Transverse colon (tissue), 4 donors: ENCODE measurements at places on chromosomes 11 and 22. TPM values are rescaled to one million over a fixed set of nuclear protein-coding genes. Genes with fewer than 3 reads are reported as not detected.

DNA sequence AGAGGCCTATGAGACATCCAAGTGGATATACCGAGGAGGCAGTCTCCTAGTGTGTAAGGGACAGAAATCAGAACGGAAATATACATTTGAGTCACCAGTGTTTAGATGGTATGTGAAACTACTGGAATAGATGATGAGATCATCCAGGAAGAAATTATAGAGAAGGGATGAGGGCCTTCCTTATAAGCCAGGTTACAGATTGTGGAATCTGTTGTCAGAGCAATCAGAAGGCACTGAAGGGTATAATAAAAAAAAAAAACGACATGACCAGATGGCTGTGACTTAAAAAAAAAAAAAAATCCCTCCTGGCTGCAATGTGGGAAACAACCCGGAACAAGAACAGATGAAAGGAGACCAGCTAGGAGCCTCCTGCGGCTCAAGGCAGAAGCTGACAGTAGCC is 2.7 kb downstream of the MAJIN start:
- peak; percentile 20 for DNase-seq

Gene CECR2
- 0.14 TPM for total RNA-seq

DNA sequence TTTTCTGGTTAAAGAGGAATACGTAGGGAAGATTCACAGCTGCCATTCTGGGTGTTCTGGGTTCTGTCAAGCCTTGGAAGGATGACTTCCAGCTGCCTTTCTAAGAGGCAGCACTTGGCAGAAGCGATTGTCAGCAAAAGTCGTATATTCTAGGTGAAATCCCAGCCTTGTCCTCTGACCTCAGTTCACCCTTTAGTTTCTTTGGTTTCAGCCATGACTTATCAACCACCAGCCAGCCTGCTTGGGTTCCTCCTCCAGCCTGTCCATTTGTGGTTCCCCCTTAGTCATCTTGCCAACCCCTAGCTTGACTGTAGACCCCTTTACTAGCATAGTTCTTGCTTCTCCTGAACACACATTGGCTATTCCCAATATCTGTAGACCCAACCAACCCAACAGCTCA is 102.3 kb upstream of the CD44 start:
- DNase-seq = no peak

DNA sequence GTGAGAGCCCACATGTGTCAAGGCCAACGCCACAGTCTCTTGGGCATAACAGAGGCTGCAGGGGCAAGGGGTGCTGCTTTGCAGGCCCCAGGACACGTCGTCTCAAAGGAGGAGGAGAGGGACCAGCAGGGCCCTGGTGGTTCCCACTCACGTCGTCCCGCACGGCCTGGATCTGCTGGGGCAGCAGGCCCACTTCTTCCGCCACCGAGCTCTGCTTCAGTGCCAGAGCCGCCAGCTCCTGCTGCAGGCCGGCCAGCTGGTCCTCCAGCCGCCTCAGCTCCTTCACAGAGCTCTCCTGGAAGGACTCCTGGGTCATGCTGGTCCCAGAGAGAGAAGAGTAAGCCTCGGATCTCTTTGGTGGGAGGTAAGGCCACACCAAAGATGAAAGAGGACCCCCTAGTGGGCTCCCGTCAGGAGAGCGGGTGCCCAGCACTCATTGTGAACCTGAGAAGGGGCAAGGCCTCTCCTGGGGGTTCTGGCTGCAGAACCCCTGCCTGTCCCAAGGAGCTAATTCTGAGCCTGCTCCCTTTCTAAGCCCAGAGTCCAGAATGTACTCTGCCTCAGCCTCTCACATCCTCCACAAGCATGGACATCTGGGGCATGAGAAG is 15.6 kb downstream of the SUN2 start:
- DNase-seq = no peak

DNA sequence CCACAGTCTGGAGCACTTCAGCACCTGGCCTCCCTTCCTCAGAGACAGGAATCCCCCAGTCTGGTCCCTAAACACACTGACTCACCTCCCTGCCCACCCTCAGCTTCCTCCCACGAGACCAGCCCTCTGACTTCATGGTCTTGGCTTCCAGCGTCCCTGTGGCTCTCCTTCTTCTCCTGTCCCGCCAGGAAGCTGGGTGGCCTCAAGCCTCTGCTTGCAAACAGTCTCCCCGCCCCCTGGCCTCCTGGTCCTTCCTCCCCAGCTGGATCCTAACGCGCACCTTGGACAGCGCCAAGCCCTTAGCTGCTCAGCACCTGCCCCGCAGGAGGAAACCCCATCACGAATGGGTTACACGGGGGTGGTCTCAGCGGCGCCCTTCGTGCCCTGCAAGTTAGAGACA is 4.5 kb downstream of the NCF4 start:
- no peak for DNase-seq

- DNase-seq = no peak
These were observed 740.9 kb downstream of the METTL15 start for GRCh38 chr11:28849053-28849452.

GRCh38 chr11:72146625-72147024 is 11.1 kb downstream of the FOLR3 start:
- no peak for DNase-seq

Gene APOA4
- total RNA-seq = not detected

Gene SSTR3
- total RNA-seq = 0.41 TPM

Gene OR8U1
- total RNA-seq = not detected

Gene EXT2
- total RNA-seq = 32.2 TPM

GRCh38 chr11:123325533-123325932 is 104.5 kb upstream of the GRAMD1B start:
- no peak for DNase-seq

Gene FXYD2
- not detected for total RNA-seq

DNA sequence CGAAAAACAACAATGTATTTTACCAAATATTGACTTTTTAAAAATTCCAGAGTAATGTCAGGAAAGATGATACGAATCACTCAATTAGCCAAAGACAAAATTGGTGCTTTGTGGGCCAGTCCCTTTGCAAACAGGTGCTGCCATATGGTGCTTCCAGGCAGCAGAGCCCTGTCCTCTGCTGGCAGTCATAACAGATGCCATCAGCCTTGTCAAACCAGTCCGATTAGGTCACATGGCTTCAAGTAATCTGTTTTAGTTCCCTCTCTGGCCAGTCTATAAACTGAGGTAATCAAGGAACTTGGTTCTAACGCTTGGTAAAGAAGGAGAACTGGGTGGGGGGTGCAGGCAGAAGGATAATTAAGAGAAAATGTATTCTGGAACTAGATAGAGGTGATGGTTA is 49.1 kb upstream of the CAPRIN1 start:
- peak; percentile 58 for DNase-seq

DNA sequence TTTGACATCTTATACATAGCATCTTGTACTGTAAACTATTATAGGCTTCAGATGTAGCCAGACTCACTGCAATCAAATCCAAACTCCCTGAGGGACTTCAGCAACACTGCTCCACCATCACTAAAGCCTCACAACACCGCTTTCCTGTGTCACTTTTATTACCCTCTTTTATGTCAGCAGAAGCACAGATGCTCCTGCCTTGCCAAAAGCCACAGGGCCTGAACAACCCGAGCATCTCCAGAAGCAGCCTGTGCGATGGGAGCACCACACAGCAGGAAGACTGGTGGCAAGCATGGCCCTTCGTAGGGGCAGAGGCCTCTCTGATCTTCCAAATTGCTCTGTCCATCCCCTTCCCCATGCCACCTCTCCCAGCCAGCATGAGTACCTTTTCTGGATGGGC is 22.9 kb downstream of the TMEM123 start:
- DNase-seq = no peak

- DNase-seq = no peak
These were observed 132.3 kb upstream of the ZBED5 start for GRCh38 chr11:10990160-10990559.

DNA sequence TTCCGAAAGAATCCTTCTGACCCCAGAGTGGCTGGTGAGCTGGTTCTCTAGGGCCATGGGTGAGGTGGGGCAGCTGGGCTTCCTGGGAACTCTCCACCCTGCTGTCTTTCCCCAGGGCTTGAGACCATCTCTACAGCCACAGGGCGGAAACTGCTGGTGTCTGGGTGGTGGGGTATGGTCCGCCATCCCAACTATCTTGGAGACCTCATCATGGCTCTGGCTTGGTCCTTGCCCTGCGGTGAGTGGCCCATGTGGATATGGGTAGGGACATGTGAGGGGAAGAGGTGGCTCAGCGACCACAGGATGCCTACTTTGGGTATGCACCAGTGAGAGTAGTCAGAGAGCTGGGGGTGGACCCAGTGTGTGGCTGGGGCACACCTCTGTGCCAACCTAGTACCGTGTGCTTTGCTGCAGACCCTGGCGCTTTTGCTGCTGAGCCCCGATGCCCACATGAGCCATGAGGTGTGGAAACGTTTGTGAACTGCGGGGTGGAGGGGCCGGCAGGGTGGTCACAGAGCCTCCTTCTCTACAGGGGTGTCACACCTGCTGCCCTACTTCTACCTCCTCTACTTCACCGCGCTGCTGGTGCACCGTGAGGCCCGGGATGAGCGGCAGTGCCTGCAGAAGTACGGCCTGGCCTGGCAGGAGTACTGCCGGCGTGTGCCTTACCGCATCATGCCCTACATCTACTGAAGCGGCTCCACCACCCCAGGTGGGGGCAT is 2.0 kb downstream of the ZNHIT2 start:
- DNase-seq = no peak

- DNase-seq = peak; percentile 1
These were observed 96.1 kb downstream of the MORC2 start for GRCh38 chr22:30872285-30873041.

DNA sequence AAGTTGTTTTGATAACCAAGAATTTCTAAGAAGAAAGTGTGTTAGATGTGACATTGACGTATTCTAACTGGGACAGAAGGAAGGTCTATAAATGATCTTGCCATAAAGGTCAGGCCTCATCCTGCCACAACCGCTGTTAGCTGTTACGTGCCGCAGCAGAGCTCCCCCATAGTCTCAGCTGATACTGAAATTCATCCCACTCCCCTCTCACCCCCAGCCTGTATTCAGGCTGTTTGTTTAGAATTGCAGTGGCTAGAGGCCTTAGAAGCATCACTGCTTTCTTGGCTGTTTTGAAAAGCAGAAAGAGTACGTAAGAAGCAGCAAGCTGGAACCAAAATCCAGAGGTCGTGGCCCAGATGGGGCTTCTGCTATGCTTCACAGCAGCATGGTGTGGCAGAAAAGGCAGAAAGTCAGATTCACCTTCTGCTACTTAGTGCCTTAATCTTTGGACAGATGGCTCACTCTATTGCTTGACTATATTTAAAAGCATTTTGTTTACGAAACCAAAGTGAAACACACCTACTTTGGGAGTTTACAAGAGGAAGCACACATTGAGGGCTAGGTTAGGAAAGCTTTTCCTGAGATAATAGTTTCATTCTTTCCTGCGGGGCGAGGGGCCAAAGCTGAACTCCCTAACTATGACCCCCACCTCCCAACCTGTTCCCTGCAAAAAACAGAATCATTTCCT is 950 bp upstream of the LAYN start:
- DNase-seq = no peak

DNA sequence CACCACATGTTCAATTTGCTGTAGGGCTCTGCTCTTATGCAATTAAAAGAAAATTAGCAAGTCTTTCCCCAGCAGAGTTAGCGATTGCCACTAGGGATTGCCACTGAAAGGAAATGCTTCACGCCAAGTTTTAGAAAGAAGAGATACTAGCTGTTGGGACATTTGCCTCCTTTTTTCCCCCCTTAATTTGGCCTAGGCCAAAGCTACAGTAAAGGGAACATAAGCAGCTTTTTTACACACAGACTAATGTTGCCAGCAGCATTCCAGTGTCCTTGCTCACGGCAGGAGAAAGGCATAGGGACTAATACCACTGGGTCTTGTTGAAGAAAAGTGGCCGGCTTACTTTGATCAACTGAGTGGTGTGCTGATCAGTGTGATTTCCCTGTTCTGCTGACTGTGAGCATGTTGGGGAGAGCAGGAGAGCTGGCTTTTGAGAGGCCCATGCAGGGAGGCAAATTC is 71.2 kb downstream of the PHF21A start:
- peak; percentile 12 for DNase-seq

GRCh38 chr11:88070437-88070836 is 104.8 kb downstream of the RAB38 start:
- no peak for DNase-seq

Gene DLG2
- total RNA-seq = 1.9 TPM

GRCh38 chr22:25508161-25508560 is 56.3 kb upstream of the GRK3 start:
- DNase-seq = no peak

GRCh38 chr11:1826552-1827094 is 8.2 kb upstream of the SYT8 start:
- peak; percentile 56 for DNase-seq

Gene VWCE
- total RNA-seq = 0.16 TPM

Gene MS4A15
- not detected for total RNA-seq

DNA sequence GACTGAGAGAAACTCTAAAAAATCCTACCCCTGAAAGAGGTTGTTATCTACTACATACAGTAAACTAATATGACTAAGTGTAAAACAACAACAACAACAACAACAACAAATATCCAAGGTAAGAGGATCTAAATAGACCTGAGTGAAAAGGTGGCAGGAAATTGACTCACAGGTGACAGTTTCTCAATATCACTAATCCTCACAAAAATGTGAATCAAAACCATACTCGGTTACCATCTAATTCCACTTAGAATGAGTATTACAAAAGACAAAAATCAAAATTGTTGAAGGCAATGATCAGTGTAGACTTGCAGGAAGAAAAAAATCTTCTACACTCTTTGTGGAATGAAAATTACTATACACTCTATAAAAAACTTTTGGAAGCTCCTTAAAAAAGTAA is 17.5 kb downstream of the RGL4 start:
- DNase-seq = no peak

Gene CNTF
- total RNA-seq = not detected

Gene YPEL4
- total RNA-seq = not detected

DNA sequence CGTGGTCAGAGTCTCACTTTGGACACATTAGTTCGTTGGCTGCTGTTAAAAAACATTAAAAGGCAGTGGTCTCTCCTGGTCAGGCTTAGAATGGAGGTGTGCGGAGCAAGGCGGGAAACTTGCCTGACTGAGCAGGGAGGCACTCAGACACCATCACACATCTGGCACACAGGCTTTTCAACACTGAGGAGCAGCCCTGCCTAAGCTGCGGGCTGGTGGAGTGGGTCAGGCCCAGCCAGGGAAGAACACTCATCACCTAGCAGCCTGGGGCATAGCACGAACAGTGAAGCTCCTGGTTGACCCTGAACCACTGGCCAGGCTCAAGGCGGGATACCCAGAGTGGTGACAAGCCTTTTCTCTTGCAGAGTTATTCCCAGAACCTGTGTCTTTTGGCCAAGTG is 4.2 kb downstream of the KAT5 start:
- no peak for DNase-seq
